ENCODE measurements at places on chromosomes 12 and 14.

GRCh38 chr14:47148686-47149085 lies 497.1 kb upstream of the RPL10L start:
- DNase-seq, result no peak

DNA sequence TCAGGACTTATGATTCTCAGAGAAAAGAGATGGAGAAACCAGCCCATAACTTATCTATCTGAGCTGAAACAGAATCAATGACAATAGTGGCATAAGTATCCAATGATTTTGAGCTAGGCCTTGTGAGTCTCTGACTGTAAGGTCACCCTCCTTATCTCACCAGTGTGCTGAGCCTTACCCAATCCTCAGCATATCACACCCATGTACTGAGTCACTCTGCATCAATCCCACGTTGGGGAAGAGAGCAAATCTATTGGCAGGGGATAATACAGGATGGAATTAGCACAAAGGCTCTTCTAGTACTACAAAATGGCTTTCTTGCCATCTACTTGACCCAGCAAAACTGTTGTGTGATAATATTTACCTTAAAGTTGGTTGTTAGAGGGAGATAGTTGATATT lies 997.8 kb downstream of the NRXN3 start:
- no peak for DNase-seq

GRCh38 chr12:52052468-52053186 lies 1.4 kb downstream of the NR4A1 start:
- DNase-seq, result no peak

DNA sequence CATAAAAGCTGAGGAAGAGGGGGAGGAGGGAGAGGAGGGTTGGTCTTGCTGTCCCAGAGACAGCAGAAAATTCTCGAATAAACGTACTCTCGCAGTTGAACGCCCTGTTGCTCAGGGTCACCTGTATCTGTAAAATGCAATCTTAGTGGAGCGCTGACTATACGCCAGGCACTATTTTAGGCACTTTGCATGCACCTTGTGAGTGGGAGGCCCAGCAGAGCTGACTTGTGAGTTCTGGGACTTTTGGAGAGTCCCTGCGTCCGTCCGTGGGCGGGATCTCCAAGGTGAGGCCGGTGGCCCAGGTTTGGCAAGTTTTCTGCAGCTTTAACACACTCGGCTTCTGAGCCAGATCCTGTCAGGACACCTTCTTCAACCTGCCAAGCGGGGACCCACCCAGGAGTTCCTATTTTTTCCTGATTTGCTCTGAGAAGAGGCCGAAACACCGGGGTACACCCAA lies 32.5 kb upstream of the PLEKHG6 start:
- DNase-seq, result no peak

GRCh38 chr14:50946234-50946935 lies 2.1 kb upstream of the PYGL start:
- no peak for DNase-seq

DNA sequence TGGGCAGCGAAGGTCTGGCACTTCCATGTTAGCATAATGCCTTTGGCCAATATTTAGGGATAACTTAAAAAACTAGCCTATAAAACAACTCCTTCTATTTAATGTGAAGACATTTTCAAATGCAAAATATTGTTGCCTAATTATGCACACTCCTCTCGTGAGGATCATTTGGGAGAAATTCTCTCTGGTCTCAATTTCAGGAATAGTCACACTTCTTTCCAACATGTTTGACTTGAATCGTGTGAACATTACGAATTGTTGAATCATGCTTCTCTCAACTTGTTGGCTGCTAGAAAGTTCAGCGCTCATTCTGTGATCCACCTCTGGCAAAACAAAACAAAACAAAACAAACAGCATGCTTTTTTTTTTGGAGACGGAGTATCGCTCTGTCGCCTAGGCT lies 313.2 kb downstream of the SEC23A start:
- DNase-seq, result no peak

Measured in right renal pelvis (tissue), 4 donors.